Stimulated activated CD8-positive, alpha-beta memory T cell treated with anti-CD3 and anti-CD28 coated beads, Interleukin-7, amount 100 ng/mL, for 4 hours (primary cell): ENCODE measurements at places on chromosomes 12 and 14.
A peak's percentile ranks its signal among the peaks of the same experiment; 100 is the strongest.

DNA sequence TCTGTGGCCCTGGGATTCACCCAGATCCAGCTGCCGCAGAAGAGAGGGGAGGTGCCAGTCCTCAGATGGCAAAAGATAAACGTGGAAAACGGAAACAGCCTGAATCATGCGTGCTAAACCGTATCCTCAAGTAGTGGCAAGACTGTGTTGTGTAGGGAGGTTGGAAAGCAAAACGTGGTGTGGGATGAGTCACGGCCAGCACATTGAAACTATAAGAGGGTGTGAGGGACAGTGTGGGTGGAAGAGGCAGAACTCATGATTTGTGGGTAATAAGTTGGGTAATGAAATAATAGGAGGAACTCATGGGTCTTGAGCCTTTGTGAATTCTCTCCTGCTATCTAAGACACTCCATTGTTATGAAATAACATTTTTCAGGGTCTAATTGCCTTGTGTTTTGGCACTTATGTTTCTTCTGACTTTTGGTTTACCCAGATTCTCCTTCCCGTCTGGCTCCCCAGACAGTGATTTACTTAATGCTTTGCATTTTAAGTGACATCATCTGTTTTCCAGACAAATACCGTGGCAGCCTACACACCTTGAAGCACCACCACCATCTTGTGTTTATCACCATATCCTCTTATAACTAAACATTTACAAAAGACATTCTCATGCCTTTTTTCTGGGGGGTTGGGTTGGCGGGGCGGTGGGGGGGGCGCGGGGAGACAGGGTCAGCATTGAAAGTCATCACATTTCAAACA lies 62.3 kb upstream of the PTCSC3 start:
- DNase-seq: no peak

GRCh38 chr12:52832451-52832850 lies 1.7 kb downstream of the KRT79 start:
- no peak for DNase-seq

DNA sequence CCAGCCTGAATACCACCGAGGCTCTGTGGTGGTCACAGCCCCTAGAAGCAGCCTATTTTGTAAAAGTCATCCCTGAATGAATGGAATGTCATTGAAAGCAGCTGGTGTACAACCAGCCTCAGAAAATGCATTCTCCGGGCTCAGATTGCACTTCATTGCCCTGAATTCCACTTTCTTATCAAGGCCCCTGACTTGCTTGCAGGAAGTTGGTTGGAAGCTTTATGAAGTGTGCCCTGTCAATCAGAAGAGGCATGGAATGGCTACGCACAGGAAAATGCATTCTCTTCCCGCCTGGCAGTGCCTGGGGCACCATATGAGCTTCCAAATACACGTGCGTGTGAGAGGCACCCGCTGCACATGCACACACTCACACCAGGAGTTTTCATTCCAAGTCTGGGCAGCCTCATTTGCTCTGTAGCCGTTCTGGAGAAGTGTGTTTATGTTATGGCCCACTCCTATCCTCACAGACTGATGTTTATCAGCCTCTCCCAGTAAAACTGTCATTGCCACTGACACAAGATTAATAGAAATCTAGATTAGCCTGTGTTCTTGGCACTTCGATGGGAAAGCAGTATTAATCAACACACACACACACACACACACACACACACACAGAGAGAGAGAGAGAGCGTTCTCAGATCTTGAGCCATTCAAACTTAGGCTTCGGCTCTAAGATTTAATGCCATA lies 63.9 kb downstream of the NUAK1 start:
- DNase-seq: no peak

- no peak for DNase-seq
These were observed 47.3 kb downstream of the PTCSC3 start for GRCh38 chr14:36129181-36129580.

GRCh38 chr12:55654511-55655214 lies 18.0 kb downstream of the OR10P1 start:
- no peak for DNase-seq

- DNase-seq: no peak
These were observed 26.9 kb downstream of the GLIPR1L1 start for GRCh38 chr12:75361408-75361807.

- DNase-seq: peak; percentile 79
These were observed 14.6 kb upstream of the PNMA1 start for GRCh38 chr14:73728717-73729330.

GRCh38 chr14:92951912-92952471 lies 29.0 kb downstream of the CHGA start:
- DNase-seq: peak; percentile 63
